ENCODE measurements at places on chromosomes 3 and 15. TPM values are rescaled to one million over a fixed set of nuclear protein-coding genes. Genes with fewer than 3 reads are reported as not detected.

PRR20G gene
- not detected for total RNA-seq

CASR gene
- total RNA-seq = not detected

SMAD6 gene
- 11.0 TPM for total RNA-seq

DPH3 gene
- total RNA-seq = 19.0 TPM

SLC22A14 gene
- not detected for total RNA-seq

TOMM70 gene
- total RNA-seq = 67.1 TPM

PPP1R2 gene
- total RNA-seq = 113 TPM

NDN gene
- 59.1 TPM for total RNA-seq

LDHAL6B gene
- not detected for total RNA-seq

CCDC39 gene
- total RNA-seq = 0.12 TPM

FETUB gene
- not detected for total RNA-seq

ITPKA gene
- 18.1 TPM for total RNA-seq

ALDH1A2 gene
- total RNA-seq = 10.9 TPM

SAMMSON gene
- 0.25 TPM for total RNA-seq

PRR23C gene
- total RNA-seq = not detected

RTP3 gene
- total RNA-seq = not detected

ITGA11 gene
- 2.8 TPM for total RNA-seq

ITIH1 gene
- total RNA-seq = not detected

PLCH1 gene
- 0.11 TPM for total RNA-seq

INTS14 gene
- 38.6 TPM for total RNA-seq

GPD1L gene
- total RNA-seq = 11.6 TPM

CCR8 gene
- total RNA-seq = not detected
